ENCODE measurements at places on chromosomes 2 and 18.

- no peak for DNase-seq
Measured at GRCh38 chr2:71949537-71949798, 198.2 kb downstream of the CYP26B1 start.

GRCh38 chr2:232278534-232278933 lies 100.0 kb upstream of the ALPP start:
- no peak for DNase-seq

DNA sequence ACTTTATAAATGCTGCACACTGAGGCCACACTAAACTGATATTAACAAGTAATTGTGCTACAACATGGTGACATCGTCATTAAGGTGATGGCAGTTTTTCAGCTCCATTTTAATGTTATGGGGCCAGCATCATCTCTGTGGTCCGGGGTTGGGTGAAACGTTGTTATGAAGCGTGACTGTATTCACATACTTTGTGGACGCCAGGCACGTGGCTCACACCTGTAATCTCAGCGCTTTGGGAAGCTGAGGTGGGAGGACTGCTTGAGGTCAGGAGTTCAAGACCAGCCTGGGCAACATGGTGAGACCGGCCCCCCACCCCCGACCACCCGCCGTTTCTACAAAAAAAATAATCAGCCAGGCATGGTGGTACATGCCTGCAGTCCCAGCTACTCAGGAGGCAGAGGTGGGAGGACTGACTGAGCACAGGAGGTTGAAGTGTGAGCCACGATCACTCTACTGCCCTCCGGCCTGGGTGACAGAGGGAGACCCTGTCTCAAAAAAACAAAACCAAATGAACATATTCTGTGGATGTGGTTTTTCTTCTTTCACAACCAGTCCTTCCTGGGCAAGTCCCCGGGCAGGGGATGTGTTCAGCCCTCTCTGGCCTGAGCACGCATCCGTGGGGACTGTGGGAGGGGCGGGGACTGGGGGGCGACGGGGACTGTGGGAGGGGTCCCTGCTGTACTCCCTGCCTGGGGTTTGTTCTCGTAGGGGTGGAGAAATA lies 12.9 kb upstream of the GAL3ST2 start:
- DNase-seq: no peak

- no peak for DNase-seq
Measured at GRCh38 chr2:104332731-104333130, 521.2 kb upstream of the POU3F3 start.

- no peak for DNase-seq
Measured at GRCh38 chr2:203446071-203446481, 89.0 kb downstream of the RAPH1 start.

DNA sequence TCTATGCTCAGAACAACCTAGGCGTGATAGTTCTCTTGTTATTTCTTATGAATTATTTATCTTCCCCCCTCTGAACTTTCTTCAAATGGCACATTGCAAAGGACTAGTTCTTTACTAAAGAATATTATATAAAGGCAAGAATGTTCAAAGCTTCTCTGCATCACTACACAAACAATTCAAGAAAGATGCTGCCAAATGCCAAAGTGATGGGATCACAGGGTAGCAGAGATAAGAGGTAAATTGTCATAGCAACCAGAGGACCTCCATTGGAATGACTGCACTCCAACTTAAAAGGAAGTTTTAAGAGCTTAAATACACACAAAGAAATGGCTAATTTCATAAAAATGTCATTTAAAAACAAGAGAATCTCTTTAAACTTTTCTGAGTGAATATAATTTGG lies 72.8 kb downstream of the AQP4 start:
- DNase-seq: no peak

DNA sequence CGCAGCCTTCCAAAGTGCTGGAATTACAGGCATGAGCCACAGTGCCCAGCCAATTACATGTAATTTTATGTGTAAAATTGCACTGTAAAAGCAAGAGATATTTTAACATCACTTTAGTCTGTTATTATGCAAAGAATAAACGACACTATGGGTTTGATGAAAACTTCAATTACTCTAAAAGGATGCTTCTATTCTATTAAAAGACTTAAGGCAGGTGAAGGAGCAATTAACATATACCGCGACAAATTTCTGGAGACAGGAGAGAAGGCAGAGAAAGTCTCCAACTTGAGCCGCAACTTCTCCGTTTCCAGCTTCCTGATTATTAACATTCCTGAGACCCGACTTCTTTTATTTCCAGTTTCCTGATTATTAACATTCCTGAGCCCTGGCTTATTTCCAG lies 53.7 kb downstream of the FAM210A start:
- no peak for DNase-seq

DNA sequence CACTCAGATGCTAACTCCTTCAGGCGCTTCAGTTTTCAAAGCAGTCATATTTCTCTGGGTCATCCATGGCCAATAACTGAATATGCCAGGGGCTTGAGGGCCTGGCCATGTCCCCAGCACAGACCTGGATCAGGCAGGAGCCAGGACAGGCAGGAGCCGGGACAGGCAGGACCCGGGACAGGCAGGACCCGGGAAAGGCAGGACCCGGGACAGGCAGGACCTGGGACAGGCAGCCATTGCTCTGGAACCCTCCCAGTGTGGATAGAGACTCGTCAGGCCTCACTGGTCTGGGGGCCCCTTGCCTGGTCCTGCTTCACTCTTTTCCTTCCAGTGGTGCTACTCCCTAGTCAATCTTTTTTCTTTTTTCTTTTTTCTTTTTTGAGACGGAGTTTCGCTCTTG lies 117.5 kb upstream of the TEX51 start:
- DNase-seq: no peak

GRCh38 chr2:167114018-167114417 lies 225.7 kb downstream of the XIRP2 start:
- no peak for DNase-seq

DNA sequence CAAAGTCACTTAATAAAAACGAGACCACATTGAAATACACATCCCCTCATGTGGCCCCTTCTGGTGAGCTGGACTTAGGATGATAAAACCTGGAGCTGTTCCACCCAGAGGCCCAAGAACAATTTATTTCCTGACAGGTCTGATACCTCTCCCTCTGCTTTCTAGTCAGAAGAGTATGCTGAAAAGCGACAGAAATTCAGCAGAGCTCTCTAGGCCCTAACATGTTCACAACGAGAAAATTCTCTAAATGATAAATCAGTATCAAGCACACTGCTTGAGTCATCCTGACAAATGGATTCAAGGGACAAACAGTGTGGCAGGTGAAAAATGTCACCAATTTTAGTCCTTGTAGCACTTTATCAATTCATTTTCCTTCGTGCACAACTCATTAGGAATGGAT lies 233.5 kb downstream of the PID1 start:
- no peak for DNase-seq

DNA sequence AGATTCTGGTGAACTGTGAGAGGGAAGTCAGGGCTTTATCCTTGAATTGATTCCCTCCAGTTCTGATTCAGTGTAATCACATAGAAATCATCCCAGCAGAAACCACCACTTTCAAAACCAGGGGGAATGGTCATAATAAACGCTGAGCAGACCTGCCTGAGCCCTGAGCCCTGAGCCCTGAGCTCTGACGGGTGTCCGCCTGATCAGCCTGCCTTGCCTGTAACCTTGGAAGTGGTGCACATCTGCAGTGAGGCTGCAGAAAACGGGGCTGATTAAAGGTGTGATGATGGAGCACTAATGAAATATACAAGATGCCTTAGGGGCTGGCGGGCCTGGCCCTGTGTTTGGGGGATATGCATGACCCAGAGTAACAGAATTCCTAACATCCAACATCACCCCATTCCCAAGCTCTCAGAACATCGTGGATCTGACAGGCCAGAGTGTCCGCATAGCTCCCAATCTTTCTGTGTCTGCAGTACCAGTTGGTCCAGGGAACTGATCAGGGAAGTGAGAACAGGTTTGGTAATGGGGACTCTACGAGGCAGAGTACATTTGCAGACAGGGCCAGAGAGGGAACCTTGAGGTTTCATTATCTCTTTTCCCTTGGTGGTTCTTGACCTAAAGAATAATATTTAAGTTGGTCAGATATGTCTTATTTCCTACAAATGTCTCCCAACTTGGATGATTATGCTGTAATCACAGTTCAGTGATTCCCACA lies 37.8 kb downstream of the KCTD18 start:
- no peak for DNase-seq

GRCh38 chr2:120674246-120675170 lies 61.2 kb upstream of the GLI2 start:
- no peak for DNase-seq

- DNase-seq: no peak
Measured at GRCh38 chr2:177024765-177025164, 187.8 kb upstream of the HNRNPA3 start.

GRCh38 chr2:138501425-138502254 lies at the start of gene SPOPL:
Gene SPOPL, plus strand, starts transcription at chr2:138501770. Its CDS starts 48,447 bp downstream, at chr2:138550217.
- peak; percentile 69 for DNase-seq

- DNase-seq: peak; percentile 90
Measured at GRCh38 chr2:43995733-43996533, at the start of gene LRPPRC. Gene LRPPRC, minus strand, starts transcription at chr2:43995989. Its CDS starts 42 bp downstream, at chr2:43995947.

GRCh38 chr2:131154647-131155046 lies 49.5 kb downstream of the PLEKHB2 start:
- DNase-seq: no peak

- DNase-seq: no peak
Measured at GRCh38 chr2:120052597-120052996, 39.7 kb downstream of the EPB41L5 start.

DNA sequence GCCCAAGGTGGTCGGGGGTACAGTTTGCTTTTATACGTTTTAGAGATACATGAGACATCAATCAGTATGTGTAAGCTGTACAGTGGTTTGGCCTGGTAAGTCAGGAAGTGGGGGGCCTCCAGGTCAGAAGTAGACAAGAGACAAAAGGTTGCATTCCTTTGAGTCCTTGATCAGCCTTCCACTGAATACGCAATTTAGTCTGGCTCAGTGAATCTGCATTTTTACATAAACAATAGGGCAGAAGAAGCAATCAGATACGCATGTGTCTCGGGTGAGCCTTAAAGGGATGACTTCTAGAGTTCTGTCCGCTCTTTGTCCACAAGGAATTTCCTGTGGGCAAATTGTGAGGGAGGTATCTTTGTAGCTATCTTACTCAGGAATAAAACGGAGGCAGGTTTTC lies 87.2 kb downstream of the SOWAHC start:
- no peak for DNase-seq

DNA sequence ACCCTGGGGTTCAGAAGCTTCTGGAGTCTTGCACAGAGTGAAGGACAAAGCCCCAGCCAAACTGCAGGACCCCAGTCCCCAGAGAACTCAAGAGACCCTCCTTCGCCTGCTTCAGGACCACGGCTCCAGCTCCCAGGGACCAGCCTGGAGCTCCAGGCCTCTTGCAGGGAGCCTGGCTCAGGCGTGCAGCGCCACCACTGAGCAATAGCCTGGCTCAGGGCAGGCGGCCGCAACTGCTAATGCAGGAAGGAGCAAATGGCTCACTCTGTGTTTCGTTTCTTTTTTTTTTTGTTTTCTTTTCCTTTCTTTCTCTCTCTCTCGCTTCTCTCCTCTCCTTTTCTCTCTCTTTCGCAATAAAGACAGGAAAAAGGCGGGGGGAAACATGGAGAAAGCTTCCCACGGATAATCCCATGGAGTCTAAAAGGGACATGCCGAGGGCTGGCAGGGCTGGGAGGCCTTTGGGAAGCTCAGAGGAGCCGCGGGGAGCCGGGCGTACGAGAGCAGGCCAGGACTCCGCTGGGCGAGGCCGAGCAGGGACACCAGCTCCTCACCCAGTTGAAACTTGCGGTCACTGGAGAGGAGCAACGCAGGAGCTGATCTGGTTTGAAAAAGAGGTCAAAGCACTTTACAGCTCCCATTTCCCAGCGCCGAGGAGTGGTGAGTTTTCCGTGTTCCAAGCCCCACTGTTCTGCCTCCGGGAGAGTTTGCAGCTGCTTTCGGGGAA lies 244.8 kb downstream of the TWIST2 start:
- DNase-seq: no peak

DNA sequence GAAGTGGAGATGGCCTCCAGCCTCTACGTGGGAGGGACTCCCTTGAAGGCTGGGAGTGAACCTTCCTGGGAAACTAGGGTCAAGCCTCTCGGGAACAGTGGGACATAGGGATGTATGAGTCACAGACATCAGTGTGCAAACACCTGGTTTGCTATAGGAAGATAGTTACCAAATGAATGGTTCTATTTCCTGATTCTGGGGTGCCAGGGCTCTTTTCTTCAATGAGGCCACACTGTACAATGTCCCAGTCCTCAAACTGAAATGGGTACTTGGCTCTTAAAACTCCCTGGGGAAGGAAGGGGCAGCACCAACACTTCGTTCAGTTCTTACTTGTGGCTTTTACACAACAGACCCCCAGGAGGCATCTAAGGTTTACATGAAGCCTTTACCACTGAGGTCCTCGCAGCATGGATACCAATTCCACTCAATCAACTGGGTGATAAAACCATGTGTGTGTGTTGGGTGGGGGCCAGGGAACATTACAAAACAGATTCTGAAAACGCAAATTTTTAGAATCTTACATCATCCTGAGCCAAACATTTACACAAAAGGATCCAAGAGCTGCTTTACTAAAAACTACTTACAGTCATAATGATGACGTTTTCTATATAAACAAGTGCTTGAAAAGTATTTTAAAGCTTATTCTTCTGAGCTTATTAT lies 10.4 kb downstream of the ERFE start:
- no peak for DNase-seq

DNA sequence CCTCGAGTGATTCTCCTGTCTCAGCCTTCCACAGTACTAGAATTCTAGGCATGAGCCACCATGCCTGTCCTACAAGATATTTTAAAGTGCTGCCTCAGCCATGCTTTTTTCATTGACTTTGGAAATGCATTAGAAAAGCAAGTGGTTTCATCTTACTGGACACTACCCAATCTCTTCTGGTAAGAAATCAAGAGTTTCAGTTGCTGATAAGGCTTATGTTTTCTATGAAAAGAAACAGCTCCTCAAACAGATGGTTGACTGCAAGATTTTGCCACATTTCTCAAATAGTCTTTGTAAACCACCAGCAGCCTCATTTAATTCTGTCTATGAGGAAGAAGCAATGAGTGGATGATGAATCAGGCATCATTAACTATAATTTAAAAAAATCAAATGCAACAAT lies 264.5 kb upstream of the LRP1B start:
- no peak for DNase-seq

- DNase-seq: no peak
Measured at GRCh38 chr2:46334389-46335271, 37.4 kb downstream of the EPAS1 start.

GRCh38 chr18:78192054-78192453 lies 787.6 kb upstream of the SALL3 start:
- DNase-seq: no peak

DNA sequence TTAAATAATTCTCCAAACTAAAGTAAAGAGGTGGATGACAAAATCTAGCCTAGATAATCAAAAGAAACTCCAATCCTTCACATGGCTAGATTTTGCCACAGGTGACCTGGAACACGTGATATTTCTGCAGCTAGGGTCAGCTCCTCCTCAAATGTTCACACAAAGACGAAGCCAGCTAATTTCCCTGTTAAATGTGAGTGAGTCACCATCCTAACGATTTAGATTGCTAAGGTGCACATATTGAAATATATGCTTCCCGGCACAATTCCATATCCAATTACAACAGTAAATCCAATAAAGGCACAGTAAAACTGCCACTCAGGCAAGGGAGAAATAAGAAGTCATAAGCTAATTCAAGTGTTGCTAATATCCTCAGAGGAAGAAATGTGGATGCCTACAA lies 28.7 kb downstream of the IKZF2 start:
- DNase-seq: no peak
